ENCODE measurements at places on chromosomes 13 and 19.

GRCh38 chr13:22018076-22018835 lies 347.4 kb downstream of the FGF9 start:
- DNase-seq: no peak

- DNase-seq: no peak
Measured at GRCh38 chr19:39254531-39255345, 6.1 kb upstream of the IFNL4 start.

DNA sequence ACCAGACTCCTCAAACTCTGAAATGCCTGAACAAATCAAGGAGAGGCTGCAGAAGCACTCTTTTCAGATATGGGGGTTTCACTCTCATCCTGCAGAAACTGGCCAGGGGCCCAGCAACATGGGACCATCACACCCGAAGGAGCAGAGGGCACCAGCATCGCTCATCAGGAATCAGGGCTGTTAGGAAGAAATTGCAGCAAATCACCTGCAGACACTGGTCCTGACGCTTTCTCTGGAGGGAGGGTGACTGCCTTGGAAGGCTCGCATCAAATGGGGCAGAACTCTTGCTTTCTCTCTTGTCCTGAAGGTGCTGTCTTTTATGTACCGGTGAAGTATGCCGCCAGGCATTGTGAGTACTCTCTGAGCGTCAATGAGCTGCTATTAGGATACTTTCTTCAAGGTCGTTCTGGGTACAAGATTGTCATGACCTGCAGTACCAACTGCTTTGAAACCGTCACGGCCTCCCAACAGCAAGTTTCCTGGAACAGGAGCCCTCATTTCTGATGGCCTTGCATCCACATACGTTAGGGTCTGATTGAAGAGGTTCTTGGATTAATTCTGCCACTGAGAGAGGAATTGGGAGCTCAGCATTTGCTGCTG lies 155.7 kb upstream of the SOX1 start:
- DNase-seq: no peak

DNA sequence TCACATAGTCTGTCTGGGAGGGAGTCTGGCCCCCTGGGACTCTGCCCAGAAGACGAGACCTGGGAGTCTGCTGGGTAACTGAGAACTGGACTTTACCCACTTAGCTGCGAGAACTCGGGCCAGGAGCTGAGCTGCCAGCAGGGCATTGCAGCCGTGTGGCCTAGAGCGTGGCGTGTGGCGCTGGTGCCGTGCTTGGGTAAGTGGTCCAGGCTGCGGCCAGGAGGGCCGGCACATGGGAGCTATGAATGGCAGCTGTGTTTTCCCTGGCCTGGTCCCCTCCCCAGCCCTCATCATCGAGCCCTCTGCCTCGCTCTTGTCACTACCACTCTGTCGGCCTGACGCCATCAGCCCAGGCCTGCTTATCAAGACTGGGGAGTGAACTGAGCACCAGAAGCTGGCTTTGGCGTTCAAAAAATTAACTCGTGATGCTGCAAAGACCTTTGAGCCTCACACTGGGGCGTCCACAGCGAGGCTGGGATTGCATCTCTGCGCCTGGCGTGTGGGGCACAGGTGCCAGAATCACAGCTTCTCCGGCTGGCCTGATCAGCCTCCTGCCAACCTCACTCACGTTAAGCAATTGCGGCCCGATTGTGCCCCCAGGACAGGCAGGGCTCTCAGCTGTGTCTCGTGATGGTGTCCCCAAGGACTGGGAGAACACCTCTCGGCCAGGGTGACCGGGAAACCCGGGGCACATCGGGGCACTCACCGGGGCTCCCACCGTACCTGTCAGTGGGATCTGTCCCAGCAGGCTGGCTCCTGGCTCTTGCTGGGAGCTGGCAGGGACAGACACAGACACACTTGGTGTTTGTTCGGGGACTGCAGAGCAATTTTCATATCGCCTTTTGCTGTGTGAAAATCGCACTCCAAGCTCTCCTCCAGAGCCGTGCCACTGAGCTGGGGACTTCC lies 85.9 kb downstream of the KDM4B start:
- DNase-seq: no peak

DNA sequence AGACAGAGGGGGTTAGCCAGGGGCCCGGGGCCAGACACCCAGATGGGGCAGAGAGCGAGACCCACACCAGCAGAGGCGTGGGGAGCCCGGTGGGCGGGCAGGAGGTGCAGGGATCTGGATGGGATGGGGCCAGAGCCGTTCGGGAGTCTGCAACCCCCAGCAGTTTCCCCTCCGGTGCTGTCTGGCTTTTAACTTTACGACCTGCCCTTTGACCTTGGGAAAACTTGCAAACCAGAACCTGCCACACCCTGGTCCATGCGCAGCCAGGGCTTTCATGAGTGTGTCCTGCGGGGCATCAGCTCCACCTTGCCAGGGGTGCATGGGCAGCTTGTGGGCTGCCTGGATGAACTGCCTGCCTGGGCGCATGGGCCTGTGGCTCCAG lies 9.8 kb downstream of the JOSD2 start:
- no peak for DNase-seq

DNA sequence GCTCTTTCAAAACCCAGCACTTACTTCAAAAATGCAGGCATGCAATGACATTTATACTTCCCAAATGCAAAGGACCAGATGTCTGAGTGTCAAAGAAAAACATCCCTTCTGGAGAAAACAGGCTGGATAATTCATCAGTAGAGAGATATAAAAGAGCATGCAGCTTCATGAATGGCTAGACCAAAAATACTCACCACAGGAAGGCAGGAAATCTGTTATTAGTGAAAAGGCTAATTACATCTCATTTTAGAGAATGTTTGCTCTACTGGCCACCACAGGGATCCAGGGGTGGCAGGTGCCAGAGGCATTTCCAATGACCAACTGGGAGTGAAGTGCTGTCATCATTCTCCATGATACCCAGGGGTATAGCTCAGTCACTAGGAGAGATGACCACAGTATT lies 106.5 kb downstream of the LHFPL6 start:
- no peak for DNase-seq

GRCh38 chr13:76719955-76720354 lies 166.2 kb downstream of the KCTD12 start:
- DNase-seq: no peak

DNA sequence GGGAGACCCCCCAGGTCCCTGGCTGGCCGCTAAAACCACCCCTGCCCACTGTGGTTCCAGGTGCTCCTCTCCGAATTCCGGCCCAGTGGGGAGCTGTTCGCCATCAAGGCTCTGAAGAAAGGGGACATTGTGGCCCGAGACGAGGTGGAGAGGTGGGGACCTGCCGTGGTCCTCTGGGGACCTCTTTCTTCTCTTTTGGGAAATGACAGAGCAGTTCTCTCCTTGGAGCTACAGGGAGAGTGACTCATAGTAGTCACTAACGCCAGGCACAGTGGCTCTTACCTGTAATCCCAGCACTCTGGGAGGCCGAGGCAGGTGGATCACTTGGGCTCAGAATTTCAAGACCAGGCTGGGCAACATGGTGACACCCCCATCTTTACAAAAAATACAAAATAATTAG lies 7.3 kb downstream of the PTGER1 start:
- DNase-seq: no peak

- DNase-seq: no peak
Measured at GRCh38 chr13:59954601-59955000, 209.1 kb downstream of the DIAPH3 start.

GRCh38 chr13:92265408-92265807 lies 867.0 kb downstream of the GPC5 start:
- DNase-seq: no peak

DNA sequence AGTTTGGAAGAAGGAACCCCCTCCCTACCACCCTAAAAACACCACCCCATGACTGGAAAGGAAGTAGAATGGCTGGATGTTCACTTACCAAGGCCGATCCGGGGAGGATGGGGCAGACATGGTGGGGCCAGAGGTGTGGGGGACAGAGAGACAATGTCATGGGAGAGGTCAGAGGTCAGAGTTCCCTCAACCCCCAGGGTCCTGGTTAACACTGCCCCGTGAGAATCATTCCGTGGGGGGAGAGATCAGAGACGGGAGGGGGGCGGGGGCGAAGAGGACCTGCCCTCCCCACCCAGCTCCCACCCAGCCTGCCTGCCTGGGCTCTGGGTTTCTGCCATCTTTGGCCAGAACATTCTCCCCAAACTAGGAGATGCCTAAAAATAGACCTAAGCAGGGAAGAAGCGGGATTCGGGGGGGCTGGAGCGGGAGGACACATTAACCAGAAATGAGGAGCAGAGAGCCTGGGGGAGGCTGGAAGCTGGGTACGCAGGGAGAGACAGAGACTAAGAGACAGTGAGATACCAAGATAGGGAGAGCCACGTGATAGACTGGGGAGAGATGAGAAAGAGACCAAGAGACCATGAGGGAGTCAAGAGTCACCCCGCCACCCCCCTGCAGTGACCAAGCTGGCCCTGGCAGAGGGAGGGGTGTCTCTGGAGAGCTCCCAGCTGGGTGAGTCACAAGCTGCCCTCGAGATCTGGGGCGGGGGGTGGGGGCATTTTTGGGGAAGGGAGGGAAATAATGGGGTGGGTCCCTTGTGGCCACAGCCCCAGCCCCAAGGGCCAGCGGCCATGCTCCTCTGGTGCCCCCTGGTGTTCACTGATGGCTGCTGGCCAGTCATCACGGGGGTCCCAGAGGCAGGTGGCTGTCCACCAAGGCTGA lies 6.1 kb upstream of the KANK2 start:
- no peak for DNase-seq

DNA sequence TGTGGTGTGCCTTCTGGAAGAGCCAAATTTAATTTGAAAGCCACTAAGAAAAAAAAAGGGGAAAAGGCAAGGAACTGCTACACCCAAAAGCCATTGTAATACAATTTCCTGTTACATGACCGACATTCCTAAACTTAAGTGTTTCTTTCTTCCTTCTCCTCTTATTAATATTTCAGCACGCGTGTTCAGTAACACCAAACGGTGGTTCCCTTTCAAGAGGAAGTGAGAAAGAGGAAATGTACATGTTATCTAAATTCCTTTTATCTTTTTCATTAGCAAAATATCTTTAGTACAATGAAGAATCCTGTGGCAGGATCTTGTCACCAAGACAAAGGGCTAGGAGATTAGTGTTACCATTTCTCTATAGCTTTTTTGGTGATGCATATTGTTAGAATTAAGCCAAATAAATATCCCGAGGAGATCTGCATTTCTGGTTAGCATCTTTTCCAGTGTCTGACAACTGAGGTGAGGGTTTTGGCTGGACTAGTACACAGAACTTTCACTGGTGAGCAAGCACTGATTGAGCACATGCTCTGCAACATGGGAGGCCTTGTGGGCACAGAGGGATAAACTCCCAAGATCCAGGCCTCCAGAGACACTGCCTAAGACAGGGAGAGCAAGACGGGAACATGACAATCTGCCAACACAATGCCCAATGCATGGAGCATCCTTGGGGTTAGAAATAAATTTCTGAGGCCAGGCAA lies 22.1 kb downstream of the LATS2 start:
- DNase-seq: no peak

- DNase-seq: no peak
Measured at GRCh38 chr19:14160017-14160703, 23.8 kb upstream of the ASF1B start.

GRCh38 chr19:38725469-38726283 lies 18.6 kb downstream of the CAPN12 start:
- DNase-seq: no peak
